Bronchus fibroblast of lung (primary cell): ENCODE measurements at places on chromosomes 1 and 21. TPM values are rescaled to one million over a fixed set of nuclear protein-coding genes. Genes with fewer than 3 reads are reported as not detected.

CELF3 gene
- total RNA-seq: not detected in 2 replicates

AKR7A3 gene
- total RNA-seq: 0.59 and 0.84 TPM in 2 replicates

GJC2 gene
- total RNA-seq: 1.9 and 2.4 TPM in 2 replicates

PDIK1L gene
- total RNA-seq: 1.3 and 1.8 TPM in 2 replicates

CLDN17 gene
- not detected in 2 replicates for total RNA-seq

LCE3D gene
- not detected in 2 replicates for total RNA-seq

ZNF683 gene
- not detected in 2 replicates for total RNA-seq
